Activated naive CD4-positive, alpha-beta T cell treated with anti-CD3 and anti-CD28 coated beads for 36 hours (primary cell): ENCODE measurements at places on chromosomes 4 and X.

DNA sequence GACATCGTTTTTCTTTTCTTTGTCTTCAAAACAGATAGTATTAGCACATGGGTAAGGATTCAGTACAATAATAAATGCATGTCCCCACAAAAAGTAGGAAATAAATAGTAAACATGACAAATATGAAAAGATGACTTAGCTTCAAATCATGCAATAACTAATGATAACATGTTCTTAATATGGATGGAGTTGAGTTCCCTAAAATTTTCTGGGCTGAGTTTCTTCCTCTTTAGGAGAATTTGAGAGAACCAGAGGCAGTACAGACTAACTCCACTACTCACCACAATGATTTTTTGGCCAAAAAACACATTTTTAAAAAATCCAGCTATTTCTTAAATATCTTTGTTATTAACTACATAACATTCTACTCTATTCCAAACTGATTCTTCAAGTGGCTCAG is 432.3 kb upstream of the HS3ST1 start:
- no peak for DNase-seq

- DNase-seq: no peak
Observed at GRCh38 chrX:30800901-30801300, 88.2 kb downstream of the TAB3 start.

GRCh38 chrX:11472879-11473278 is 179.7 kb downstream of the AMELX start:
- DNase-seq: no peak

DNA sequence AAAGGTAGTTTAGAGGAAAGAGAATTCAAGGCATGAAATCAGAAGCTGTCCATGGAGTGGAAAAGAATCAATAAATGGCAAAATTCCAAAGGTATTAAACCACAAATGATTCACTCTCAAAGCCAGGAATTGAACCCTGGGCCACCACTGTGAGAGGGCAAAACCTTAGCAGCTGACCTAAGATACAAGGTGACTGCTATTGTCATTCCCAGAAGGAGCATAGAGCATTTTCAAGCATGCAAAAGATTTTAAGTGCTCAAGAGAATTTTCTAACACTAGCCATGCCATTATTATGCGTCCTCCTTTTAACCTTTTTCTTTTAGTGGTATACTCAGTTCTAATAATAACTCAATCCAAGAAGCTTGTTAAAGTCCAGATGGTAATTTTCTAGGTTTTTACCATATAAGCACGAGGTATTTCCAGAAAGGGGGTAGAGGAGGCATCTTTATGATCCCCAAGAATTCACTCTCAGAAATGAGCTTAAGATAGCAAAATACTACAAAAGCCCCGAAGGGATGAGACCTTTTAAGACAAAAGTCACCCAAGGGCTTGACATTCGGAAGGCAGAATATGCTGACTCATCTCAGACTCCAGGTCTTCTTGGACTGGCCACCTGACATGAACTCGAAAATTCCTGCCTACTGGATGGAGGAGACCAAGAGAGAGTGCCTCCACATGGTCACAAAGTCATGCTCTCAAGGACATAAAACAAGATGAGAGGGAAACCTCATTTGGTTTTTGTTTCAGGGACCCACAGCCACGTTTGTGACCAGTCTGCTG is 13.8 kb upstream of the PAGE5 start:
- DNase-seq: no peak

DNA sequence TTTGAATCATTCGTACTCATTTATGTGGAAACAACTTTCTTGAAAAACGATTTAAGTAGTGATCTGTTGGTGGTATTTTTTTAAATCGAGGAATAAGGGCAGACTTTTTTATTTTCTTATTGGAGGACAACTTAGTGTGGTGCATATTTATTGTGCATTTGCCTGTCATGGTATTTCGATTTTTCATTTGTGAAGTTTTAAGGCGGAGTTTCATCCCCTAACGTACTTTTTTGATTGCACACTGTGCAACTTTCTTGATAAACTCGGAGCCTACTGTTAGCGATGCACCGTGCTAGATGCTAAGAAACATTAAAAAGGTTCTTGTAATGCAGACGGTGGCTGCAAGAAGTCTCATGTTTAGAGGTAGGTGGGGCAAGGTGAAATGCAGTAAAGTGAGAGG is 1.4 kb downstream of the ZFX start:
- DNase-seq: no peak

- no peak for DNase-seq
Observed at GRCh38 chrX:150227873-150228410, 135.2 kb upstream of the MAMLD1 start.

DNA sequence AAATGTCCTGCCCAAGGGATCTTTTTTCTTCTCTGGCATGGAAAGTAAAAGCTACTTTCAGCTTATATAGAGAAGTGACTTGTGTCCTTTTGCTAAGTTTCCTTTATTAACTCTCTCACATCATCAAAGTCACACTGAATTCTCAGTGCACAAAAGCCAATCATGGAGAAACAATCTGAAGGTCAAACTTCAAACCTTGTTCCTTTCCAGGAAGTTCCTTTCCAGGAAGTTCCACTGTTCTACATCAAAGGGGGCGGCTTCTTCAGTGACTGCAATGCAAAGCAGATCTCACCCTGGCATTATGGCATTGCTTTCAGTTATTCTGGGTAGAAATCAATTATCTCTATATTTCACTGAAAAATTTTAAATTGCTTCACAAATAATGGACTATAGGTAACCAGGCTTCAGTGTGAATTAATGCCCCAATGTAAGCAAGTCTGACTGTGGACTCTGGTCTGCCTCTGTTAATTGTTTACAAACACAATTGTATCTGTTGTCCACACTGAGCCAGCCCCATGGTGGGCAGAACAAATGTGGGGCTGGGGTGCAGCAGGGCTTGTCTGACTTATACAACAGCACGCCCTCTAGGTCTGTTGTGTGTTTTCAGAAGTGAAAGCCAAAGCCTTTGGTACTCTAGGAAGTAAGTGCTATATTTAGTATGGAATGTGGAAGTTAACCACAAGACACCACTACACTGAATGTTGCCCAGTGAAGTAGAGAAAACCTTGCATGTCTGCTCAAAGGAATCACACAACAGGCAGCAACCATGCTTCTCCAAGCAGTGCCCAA is 98.8 kb downstream of the CDS1 start:
- no peak for DNase-seq

DNA sequence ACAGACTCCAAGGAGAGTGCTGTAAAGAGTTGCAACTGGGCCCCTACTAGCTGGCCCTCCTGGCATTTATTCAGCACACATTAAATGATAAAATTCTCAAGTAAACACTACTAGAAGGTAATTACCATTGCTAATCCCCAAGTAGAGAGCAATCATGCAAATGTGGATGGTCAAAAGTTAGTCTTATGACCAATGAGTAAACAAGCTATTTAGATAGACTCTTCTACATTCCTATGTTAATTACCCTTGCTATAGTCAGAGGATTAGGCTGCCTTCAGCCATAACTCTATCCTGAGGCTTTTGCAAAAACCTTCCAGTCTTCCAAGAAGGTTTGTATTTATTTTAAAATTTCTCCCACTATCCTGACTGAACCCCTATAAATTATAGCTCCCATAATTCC is 28.3 kb upstream of the HPGD start:
- no peak for DNase-seq

GRCh38 chrX:44765556-44765955 is 78.3 kb upstream of the DUSP21 start:
- no peak for DNase-seq

DNA sequence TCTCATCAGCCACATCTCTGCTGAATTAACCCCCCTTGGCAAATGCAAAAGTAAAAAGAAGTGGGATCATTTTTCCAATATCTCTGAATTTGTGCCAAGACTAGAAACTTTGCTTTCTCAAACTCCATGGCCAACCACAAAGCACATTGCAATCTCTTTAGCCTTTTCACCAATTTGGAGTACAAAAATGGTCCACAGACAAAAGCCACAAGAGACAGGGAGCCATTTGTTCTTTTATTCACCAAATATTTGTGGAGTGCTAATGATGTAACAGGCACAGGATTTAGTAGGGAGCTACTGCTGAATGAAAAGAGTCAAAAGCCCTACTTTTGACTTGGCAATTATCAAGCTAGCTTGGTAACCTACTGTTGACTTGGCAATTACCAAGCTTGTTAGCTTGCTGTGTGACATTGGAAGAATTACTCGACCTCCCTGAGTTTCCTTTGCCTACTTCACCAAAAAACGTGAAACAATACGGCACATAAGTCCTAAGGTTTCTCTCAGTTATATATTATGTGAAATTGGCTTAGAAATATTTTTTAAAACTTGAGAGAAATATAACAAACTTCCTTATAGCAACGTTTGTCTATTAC is 97.1 kb upstream of the KLF3 start:
- no peak for DNase-seq

- DNase-seq: no peak
Observed at GRCh38 chrX:67574696-67575095, 30.9 kb downstream of the AR start.

GRCh38 chr4:41256131-41256739 is 493 bp upstream of the UCHL1 start:
- DNase-seq: no peak
